ENCODE measurements at places on chromosomes 3 and 15.

DNA sequence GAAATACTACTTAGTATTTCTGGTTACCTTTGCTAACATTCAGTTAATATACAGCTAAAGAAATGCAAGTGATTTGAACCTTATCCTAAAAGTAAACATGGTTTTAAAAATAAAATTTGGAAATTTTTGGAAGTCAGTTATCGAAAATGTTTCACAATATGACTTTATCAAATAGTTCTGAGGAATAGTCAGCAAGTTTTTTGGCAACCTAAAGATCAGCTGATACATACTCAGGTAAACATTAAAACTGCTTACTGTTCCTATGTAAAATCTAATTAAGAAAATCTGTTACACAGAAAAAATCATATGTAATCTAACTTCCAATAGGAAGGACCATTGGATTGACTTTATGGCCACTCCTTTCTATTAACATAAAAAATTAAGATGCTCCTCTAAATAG, 24.1 kb downstream of the IFT80 start:
- no peak for DNase-seq

- DNase-seq = no peak
These were observed 26.3 kb downstream of the TLNRD1 start for GRCh38 chr15:81026836-81027599.

DNA sequence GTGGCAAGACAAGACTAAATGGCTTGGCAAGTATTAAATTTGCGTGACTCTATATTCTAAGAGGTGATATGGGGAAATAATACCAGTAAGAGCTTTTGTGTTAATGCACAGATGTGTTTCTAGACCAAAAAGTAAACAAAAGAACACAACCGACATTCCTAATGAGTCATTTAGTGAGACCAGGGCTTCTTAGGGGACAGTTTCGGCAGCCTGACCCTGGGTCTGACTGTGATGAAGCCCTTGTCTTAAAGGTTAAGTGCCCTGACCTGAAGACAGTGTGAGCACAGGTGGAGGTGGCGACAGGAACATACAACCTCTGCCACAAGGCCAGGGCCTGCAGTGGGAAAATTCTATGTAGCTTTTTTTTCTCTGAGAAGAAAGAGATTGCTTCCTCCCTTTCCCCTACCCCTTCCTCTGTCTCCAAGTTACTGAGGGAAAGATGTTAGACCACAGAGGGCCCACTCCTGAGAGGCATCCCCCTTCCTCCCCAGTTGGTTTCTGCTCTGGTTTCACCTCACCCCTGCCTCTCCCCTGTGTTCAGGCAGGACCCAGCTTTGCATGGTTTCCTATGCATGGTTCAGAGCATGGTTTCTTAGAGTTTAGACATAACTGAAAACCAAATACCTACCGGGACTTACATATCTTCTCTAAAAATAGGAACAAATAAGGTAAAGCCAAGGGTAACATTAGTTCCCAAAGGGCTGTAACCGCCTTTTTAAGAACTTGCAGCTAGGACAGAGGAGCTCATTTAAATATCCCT, 24.8 kb upstream of the CMTM7 start:
- DNase-seq = no peak

DNA sequence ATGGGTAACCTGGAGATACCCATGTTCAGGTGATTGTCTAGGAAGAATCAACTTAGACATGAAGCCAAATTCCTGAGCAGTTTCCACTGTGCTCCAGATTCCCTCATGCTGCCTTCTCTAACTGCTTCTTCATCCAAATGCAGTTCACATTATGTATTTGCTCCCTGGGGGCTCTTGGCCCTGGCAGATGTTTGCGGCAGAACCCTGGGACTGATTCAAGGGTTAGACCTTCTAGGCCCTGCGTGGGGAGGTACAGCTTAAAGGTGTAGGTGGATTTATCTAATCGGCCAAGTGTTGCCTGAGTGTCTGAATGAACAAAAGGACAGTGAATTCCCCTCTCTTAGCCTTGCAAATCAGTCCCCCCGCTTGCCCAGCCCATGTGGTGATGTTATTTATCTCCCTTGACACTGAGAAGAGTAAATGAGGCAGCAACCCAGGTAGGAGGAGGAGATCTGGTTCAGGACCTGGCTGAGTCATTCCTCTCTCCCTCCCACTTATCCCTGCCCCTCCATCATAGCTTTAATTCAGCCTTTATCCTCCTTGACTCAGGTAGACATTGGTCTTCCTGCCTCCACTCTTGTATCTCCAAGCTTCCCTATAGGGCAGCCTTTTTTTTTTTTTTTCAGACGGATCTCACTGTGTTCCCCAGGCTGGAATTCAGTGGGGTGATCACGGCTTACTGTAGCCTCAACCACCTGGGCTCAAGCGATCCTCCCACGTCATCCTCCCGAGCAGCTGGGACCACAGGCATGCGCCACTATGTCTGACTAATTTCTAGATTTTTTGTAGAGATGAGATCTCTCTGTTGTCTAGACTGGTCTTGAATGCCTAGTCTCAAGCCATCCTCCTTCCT, 54.8 kb downstream of the MAGEF1 start:
- no peak for DNase-seq

DNA sequence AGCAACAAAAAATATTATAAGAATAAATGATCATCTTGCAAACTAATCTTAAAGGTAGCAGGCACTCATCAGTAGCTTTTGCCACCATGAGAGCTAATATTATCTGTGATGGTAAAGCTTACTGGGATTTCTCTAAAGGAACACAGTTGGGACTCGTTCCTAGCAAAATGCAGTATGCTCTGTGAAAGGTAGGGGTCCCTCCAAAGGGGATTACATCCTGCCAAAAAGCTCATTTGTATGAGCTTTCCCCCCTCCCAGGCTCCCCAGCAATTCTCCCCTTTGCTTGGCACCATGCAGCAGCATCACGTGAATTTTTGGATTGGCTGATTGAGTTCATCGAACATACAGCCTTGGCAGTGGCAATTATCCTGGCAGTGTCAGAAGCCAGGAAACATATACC, 361.0 kb upstream of the PLSCR5 start:
- no peak for DNase-seq

DNA sequence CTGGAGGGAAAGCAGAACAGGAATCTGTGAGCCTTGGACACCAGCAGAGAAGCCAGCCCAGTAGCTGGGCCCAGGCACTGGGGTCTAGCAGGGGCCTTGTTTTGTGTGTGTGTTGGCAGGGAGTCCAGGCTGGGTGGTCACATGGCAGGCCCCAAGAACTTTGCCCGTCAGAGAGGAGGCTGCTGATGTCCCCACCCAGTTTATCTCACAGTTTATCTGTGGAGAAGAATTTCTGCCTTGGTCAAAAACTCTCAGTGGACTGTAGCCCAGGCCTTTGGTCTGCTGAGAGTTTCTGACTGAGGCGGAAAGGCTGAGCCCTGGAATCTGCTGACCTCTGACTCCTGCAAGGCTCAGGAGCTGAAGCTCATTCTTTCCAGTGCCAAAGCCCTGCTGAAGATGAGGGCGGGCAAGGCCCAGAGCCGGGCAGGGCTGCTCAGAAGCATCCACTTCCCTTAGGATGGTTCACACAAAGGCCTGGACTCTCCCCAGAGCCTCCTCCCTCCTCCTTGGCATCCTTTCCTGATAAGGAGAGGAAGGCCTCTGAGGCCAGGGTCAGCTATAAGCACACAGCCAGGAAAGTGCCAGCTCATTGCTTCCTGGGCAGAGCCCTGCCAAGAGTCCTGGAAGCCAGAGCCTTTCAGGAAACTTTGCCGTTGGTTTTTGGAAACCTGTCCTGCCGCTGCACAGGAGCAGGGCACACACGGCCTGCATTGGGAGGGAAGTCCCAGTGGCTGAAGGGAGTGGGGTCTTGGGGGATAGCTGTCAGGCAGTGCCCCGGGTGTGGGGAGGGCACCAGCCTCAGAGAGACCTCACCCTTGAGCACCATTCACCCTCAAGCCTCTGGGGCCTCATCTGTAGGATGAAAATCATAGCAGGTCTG, 37.2 kb upstream of the SLCO2A1 start:
- DNase-seq = peak; percentile 61

DNA sequence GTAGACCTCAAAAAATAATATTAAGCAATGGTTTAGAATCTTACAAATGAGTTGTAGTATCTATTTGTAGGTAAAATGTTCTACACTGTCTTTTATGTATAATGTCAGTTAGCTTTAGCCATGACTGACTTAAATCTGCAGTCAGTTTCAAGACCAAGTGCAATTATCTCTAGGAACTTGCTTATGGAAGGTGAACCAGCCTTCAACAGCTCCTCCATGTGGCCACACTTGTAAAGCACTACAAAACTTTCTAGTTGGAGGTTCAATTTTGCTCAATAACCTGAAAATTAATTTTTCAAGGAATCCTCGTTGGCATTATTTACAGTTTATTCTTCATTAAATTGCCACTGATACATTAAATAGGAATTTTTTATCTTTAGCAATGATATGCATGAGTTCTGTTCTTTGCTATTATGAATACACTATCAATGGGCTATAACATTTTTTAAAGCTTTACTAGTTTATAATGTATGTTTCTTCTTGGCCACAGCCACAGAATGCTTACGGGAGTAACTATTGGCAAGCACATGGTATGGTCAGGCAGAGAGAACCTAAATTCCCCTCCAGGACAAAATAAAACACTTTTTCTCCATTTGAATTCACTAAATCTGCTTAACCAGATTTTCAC, 315.3 kb upstream of the UBE2E2 start:
- no peak for DNase-seq

All from glomerular endothelial cell (primary cell).